Lower lobe of right lung (tissue), 2 donors: ENCODE measurements at places on chromosomes 2 and 18.
A peak's percentile ranks its signal among the peaks of the same experiment; 100 is the strongest.

DNA sequence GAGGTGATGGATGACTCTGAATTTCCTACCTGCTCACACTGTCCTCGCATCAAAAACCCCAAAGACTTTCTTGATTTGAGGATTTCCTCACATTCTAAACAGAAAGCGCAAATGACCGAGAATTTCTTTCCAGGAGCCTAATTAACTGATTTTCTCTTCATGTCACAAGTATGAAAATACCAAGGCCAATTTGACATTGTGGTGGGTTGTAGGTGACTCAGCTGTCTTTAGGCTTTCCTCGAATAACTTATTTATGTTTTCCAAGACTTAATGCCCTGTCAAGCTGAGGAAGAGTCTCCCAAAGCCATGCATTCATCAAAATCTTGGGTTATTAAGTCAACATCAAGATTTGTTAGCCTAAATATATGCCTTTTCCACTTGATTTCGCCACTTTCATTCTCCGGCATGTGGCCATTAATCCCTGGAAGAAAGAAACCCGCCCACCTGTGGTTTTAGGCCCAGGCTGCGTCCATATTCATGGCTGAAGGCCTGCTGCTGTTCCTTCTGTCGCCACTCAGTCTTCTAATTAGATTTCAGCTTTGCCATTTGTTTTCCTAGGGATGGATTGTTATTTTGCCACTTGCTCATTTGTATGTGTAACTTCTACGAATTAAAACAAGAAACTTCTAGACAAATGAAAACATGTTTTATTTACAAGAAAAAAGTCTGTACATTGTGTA is 84.9 kb downstream of the ST6GAL2 start:
- no peak for DNase-seq

- DNase-seq, result peak; percentile 59
Measured at GRCh38 chr2:211766689-211767088, 771.9 kb downstream of the ERBB4 start.

GRCh38 chr2:10864861-10865636 is 46.7 kb upstream of the KCNF1 start:
- DNase-seq, result no peak

DNA sequence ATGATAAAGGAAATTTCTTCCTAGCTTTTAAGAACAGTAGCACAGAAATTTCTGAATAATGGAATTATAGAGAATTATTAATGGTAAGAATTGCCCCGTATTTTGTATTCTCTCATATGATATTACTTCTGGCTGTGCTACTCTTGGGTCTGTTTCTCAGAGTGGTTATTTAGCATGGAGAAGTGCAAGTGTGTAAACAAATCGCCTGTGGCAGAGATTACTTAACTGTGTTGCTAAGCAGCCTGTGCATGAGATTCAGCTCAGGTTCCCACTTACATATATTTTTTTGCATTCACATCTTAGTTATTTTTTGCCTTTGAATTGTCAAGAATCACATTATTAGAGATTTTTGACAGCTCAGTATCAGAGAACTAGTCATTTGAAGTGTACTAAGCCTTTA is 80.1 kb upstream of the NFATC1 start:
- DNase-seq, result no peak

DNA sequence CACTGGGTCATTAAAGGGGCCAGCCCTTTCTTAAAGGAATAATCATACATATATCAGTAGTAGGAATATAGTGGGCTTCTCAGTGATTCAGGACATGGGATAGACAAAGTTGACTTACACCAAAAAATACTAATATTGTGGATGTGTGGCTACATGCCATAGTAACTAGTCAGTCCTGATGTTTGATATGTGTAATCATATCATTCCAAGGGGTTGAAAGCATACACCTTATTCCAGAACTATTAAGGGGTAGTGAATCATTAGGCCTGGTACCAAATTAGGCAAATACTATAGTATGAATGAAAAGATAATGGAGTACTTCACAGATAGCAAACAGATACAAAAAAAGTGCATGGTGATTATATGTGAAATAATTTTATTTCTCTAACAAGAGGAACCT is 814.9 kb upstream of the NRXN1 start:
- DNase-seq, result no peak

GRCh38 chr2:128446874-128447537 is 128.3 kb upstream of the HS6ST1 start:
- DNase-seq, result no peak

- no peak for DNase-seq
Measured at GRCh38 chr2:119550856-119551255, 6.6 kb downstream of the CFAP221 start.

- no peak for DNase-seq
Measured at GRCh38 chr2:160608599-160608998, 115.0 kb upstream of the RBMS1 start.

DNA sequence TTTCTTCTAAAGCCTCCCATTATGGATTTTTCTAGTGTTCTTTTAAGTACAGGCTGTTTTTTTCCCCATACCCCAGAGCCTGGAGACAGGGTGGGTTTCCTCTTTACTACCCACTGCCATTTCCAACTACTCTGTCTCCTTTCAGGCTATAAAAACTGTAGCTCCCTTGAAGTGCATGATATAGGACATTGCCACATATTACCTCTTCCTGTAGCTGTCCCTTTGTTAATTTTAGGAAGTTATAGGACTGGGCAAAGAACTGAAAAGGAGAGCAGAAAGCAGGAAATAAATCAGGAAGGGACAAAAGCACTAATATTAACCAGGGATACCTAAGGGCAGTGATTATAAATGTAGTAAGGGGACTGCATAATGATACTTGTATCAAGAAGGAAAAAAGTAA is 54.1 kb downstream of the VIL1 start:
- no peak for DNase-seq

- no peak for DNase-seq
Measured at GRCh38 chr18:62033756-62034155, 140.9 kb upstream of the RNF152 start.

DNA sequence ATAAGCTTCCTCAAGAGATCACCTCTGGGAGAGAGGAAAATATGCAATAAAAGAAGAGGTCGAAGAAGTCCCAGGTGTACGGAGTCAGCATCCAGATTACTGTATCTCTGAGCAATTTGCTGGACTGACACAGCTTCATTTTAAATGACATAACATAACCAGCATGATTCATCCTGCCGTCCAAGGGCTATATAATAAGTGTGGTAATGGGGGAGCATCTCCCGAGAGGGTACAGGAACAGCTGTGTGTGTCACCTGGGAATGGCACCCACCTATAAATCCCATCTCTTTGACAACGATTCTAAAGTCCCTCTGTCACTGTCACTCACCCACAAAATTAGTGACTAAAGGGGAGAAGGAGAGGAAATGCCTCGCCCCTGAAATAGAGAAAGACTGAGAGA is 19.3 kb upstream of the FZD7 start:
- no peak for DNase-seq

GRCh38 chr2:199467066-199467822 is 9.5 kb upstream of the SATB2 start:
- DNase-seq, result no peak

DNA sequence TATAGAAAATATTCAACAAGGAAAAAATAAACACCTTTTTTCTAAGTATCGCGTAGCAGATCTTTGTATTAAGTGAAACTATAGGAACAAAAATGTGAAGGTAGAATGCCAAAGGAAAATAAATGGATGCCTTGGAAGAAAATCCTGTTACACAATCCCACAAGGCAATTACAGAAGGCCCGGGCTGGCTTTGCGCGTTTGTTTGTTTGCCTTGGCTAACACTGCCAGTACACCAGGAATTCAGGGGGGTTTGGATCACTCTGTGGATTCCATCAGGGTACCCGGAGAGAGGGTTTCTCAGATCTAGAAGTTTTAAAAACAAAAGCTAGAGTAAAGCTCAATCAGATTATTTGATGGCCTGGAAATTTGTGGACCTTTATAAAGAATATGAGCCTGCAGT is 478.3 kb downstream of the FBXO15 start:
- no peak for DNase-seq

GRCh38 chr2:15588329-15588919 is 3.2 kb upstream of the DDX1 start:
- DNase-seq, result no peak
